ENCODE measurements at places on chromosomes 16 and 17. TPM values are rescaled to one million over a fixed set of nuclear protein-coding genes. Genes with fewer than 3 reads are reported as not detected.

DNA sequence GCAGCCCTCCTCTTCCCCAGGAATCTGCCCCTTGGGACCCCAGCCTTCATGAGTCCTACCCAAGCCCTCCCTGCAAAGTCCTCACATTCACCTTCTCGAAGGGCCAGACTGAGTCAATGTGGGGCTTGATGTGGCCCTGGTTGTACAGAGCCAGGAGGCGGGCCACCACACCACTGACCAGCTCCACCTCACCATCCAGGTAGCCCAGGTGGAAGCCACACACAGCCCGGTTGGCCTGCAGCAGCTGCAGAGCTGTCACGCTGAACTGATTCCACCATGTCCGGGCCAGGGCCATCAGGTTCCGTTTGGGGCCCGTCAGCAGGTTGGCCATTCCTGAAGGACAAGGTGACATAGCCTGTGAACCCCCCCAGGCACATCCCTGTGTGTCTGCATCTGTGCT is 6.0 kb downstream of the VAT1 start:
- no peak overlapping the region for H3K4me3 ChIP-seq
- no peak overlapping the region for H3K27ac ChIP-seq
- H3K4me1 ChIP-seq = peaks cover 25% of the 10 kb centered on the region
- peaks cover 23% of the 10 kb centered on the region for H3K36me3 ChIP-seq

DNA sequence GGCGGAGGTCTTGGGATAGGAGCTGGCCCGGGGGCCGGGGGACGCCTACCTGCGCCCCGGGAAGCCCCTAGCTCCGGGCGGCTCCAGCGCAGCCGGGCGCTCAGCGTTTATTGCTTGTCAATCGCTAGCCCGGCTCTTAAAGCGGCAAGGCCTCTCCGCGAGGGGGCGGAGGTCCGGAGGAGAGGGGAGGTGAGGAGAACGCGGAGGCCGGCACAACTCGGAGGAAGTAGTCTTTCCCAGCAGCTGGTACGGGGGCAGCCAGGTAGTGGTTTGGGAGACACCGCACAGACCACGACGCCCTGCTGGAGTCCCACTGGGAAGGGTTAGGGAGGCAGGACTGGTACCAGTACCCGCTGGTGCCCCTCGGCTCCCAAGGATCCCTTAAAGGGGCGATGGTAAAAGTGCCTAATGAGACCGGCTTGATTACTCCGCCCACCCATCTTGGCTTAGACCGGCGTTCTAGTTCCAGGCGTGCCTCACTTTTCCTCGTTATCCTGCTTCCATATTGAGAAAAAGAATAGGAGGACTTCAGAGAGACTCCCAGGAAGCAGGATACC is at the start of gene MPP2:
TSS of gene MPP2 (minus strand) at position 112 of the 557 bp plus-strand sequence. CDS start 3,076 bp downstream, outside the sequence.
- H3K4me1 ChIP-seq = peaks cover 25% of the 10 kb centered on the region
- H3K4me3 ChIP-seq = peak within 1 kb of the TSS; percentile 65
- H3K27ac ChIP-seq = peak within 1 kb of the TSS; percentile 58
- peak; percentile 67 for DNase-seq
- no peaks in the 10 kb centered on the region for H3K36me3 ChIP-seq

DNA sequence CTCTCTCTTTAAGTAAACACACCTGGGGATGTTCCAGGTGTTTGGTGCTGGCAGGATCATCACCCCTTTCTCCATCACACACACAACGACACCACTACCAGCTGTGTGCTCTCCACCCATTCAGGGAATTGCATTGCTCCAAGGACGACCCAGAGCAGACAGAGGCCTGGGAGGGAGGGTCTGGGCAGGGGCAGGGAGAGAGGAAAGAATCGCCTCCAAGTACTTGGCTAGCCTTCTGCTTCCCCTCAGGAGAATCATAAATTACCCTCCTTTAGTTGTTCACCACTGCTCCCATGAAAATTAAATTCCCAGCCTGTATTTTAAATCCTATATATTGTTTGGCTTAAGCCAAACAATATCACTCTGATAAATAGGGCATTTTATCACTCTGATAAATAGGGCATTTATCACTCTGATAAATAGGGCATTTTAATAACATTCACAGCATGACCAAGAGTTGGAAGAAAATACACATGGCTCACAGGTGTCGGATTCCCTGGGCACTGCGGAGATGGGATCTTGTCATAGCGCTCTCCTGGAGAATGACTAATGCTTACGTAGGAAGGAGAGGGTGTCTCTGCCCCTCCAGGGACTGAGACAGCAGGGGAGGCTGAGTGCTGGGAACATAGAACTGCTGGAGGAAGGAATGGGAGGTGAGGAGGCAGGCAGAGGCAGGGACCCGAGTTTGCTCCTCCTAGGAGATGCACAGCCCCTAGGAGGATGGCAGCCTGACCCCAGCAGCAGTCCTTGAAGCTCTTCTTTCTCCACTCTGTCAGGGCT is 673.6 kb downstream of the HS3ST4 start:
- no peaks in the 10 kb centered on the region for H3K4me1 ChIP-seq
- H3K27me3 ChIP-seq = no peaks in the 10 kb centered on the region
- no peak overlapping the region for H3K4me3 ChIP-seq
- no peak for DNase-seq

DNA sequence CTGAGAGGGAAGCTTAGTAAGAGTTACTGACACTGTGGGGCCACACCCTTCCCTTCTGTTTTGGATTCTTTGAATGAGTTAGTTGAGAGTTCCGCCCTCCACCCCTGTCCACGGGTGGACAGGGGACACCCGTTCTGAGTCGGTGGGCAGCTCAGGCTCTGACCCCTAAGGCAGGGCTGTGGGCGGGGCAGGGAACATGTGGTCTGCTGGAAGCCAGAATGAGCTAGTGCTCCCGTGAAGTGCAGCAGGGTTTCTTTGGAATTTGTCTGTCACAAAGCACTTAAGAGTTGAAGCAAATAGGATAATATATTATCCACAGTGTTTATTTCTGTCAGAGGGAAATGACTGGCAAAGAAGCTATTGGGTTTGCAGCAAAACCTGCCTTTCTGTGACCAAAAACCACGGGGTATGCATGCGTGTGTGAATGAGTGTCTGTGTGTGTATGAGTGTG is 90.1 kb downstream of the CLEC16A start:
- H3K4me1 ChIP-seq = no peaks in the 10 kb centered on the region
- no peak for DNase-seq
- H3K27me3 ChIP-seq = no peaks in the 10 kb centered on the region
- no peak overlapping the region for H3K4me3 ChIP-seq
- peaks cover 11% of the 10 kb centered on the region for H3K36me3 ChIP-seq

- DNase-seq = peak; percentile 52
- peak overlapping the region; percentile 38 for H3K4me3 ChIP-seq
- peaks cover 2% of the 10 kb centered on the region for H3K36me3 ChIP-seq
- peaks cover 21% of the 10 kb centered on the region for H3K4me1 ChIP-seq
Observed at GRCh38 chr17:75487351-75488070, 27.8 kb downstream of the CASKIN2 start.

- H3K36me3 ChIP-seq = no peaks in the 10 kb centered on the region
- no peak overlapping the region for H3K27ac ChIP-seq
- H3K4me3 ChIP-seq = no peak overlapping the region
- DNase-seq = no peak
- no peaks in the 10 kb centered on the region for H3K4me1 ChIP-seq
Observed at GRCh38 chr16:11461595-11461990, 116.3 kb downstream of the RMI2 start.

DNA sequence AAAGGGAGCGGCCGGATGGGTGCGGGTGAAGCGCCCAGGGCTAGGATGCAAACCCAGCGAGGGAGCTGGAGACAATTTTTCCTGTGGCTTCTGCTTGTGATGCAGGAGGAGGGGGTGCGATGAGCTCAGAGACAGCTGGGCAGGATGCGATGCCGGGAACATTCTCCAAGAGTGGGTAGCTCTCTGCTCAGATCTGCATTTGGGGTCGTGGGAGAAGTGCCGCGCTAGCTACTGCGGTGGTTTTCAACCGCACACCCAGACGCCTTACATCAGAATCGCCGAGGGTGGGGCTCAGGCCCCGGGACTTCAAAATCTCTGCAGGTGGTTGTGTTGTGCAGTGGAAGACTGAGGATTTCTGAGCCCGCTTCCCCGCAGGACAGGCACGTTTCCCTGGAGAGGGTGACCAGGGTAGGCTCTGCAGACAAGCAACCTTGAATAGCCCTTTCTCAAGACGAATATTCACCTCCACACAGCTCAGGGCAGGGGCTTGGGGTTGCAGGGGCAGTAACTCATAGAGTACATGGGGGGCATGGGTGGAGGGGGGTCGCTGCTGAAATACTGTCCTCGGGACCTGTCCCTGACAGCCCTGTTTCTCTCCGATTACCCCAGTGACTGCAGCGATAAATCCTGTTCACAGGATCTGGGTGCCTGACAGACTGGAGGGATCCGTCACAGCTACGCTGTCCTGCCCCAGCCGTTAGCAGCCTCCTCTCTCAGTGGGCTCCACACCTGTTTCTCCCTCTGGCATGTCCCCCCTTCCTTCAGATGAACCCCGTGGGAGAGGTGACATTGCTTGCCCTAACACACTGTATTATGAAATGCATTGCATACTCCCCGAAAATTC is 63.3 kb downstream of the HAPSTR1 start:
- peaks cover 4% of the 10 kb centered on the region for H3K27me3 ChIP-seq
- no peak overlapping the region for H3K4me3 ChIP-seq
- H3K4me1 ChIP-seq = no peaks in the 10 kb centered on the region
- H3K36me3 ChIP-seq = no peaks in the 10 kb centered on the region
- no peak for DNase-seq
- H3K27ac ChIP-seq = no peak overlapping the region

GRCh38 chr17:55436224-55437158 is 14.9 kb upstream of the MMD start:
- H3K4me3 ChIP-seq = no peak overlapping the region
- no peak overlapping the region for H3K27ac ChIP-seq
- H3K4me1 ChIP-seq = peaks cover 6% of the 10 kb centered on the region
- H3K36me3 ChIP-seq = no peaks in the 10 kb centered on the region
- DNase-seq = no peak

DNA sequence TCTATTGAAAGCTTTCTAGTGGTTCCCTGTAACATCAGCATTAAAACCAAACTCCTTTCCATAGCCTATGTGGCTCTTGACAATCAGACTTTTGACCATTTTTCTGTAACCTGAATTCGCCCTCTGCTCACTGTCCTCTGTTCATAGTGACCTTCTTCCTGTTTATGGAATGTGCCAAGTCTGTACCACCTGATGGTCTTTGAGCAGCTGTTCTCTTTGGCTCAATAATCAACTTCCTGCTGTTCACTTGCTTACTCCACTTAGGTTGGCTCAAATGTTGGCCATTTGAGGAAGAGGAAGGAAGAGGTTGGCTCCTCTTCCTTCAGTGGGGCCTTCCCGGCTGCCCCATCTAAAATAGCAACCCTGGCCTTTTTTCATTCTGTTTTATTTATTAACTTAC is 251.5 kb downstream of the CA10 start:
- no peaks in the 10 kb centered on the region for H3K36me3 ChIP-seq
- no peak for DNase-seq
- no peaks in the 10 kb centered on the region for H3K27me3 ChIP-seq
- no peaks in the 10 kb centered on the region for H3K4me1 ChIP-seq
- no peak overlapping the region for H3K4me3 ChIP-seq

- no peak overlapping the region for H3K4me3 ChIP-seq
- DNase-seq = no peak
- no peaks in the 10 kb centered on the region for H3K36me3 ChIP-seq
- no peaks in the 10 kb centered on the region for H3K27me3 ChIP-seq
Observed at GRCh38 chr16:61233713-61234112, 802.5 kb downstream of the CDH8 start.

- no peaks in the 10 kb centered on the region for H3K27me3 ChIP-seq
- H3K27ac ChIP-seq = no peak overlapping the region
- no peaks in the 10 kb centered on the region for H3K36me3 ChIP-seq
Observed at GRCh38 chr17:14019186-14019956, 49.9 kb upstream of the COX10 start.

DNA sequence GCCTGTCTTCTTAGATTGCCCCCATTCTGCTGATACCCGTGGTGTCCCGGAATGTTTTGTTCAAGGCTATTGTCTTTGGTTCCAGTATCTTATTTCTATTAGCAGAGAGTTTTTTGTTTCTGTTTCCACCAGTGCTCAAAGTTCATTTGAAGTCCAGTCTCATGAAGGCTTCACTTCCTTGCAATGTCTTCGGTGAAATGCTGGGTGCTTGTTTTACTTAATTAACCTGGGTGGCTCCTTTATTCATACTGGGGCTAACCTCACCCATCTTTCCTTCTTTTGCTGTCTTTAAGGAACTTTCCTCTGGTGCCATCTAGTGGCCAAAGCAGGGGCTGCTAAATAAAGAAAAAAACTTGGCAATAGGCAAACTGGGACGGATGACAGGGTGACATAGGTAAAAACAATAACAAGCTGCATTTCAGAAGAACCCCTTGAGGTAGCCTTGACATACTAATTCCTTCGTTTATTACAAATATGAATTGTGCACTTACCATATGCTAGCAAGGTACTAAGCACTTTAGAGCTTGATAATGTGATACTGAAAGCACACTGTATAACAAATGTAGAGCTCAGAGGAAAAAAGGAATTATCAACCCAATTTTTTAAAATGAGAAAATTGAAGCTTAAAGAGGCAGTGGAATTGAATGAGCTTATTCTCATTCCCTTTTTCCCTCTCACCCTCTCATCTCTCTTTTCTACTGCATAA is 2.8 kb upstream of the SMIM36 start:
- H3K27me3 ChIP-seq = peaks cover 6% of the 10 kb centered on the region
- H3K4me3 ChIP-seq = no peak overlapping the region

DNA sequence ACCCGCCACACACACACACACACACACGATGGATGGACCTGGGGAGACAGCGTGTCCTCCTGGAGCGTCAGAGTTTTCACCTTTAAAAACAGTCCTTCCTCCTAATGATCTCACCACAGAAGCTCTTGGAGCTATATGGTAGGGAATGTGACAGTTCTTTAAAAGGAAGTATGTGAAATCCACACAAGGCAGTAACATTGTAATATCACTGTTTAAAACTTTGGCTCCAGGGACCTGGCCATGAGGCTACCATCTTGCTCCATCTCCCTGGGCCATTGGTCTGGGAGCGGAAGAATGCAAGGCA is 302.4 kb downstream of the SOX9 start:
- no peak overlapping the region for H3K27ac ChIP-seq
- no peaks in the 10 kb centered on the region for H3K36me3 ChIP-seq
- no peak for DNase-seq
- H3K27me3 ChIP-seq = no peaks in the 10 kb centered on the region

GRCh38 chr17:40697297-40697696 is 6.3 kb downstream of the KRT24 start:
- no peaks in the 10 kb centered on the region for H3K4me1 ChIP-seq
- no peaks in the 10 kb centered on the region for H3K27me3 ChIP-seq
- H3K36me3 ChIP-seq = no peaks in the 10 kb centered on the region

DNA sequence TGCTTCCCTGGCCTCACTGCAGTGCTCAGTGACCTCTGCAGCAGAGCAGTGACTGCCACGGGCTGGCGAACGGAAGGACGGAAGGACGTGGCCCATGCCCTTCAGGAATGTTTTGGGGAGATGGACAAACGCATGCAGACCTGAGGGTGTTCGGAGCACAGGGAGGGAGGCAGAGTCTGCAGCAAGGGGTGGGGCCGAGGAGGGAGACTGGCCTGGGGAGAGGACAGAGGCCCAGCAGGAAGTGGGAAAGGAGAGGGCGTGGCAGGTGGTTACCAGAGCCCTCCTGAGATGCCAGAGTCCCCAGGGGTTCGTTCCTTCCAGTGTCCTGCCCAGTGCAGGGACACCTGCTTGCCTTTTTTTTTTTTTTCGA is 21.9 kb downstream of the ADORA2B start:
- no peaks in the 10 kb centered on the region for H3K36me3 ChIP-seq
- H3K27me3 ChIP-seq = no peaks in the 10 kb centered on the region
- no peak overlapping the region for H3K4me3 ChIP-seq

Gene ADAM11
- 0.90 TPM for total RNA-seq

Gene GALR2
- not detected for total RNA-seq

Gene CCL1
- not detected for total RNA-seq

Gene DYNC1LI2
- 73.2 TPM for total RNA-seq

Gene METTL2A
- 16.4 TPM for total RNA-seq

Gene TMEM92
- not detected for total RNA-seq

Gene IKZF3
- total RNA-seq = 116 TPM

Gene TEDC2
- 0.44 TPM for total RNA-seq

Gene P2RX1
- total RNA-seq = not detected

Gene ARL6IP1
- 106 TPM for total RNA-seq

Gene MYL11
- total RNA-seq = not detected

Gene KCNJ16
- total RNA-seq = not detected

Gene TMEM219
- 103 TPM for total RNA-seq
